EH (cell line): ENCODE measurements at places on chromosomes 4 and X.

- DNase-seq, result peak; percentile 57
These were observed 39.4 kb upstream of the NDP start for GRCh38 chrX:44012484-44013096.

- DNase-seq, result no peak
These were observed 35.2 kb downstream of the SMIM20 start for GRCh38 chr4:25949173-25949748.

DNA sequence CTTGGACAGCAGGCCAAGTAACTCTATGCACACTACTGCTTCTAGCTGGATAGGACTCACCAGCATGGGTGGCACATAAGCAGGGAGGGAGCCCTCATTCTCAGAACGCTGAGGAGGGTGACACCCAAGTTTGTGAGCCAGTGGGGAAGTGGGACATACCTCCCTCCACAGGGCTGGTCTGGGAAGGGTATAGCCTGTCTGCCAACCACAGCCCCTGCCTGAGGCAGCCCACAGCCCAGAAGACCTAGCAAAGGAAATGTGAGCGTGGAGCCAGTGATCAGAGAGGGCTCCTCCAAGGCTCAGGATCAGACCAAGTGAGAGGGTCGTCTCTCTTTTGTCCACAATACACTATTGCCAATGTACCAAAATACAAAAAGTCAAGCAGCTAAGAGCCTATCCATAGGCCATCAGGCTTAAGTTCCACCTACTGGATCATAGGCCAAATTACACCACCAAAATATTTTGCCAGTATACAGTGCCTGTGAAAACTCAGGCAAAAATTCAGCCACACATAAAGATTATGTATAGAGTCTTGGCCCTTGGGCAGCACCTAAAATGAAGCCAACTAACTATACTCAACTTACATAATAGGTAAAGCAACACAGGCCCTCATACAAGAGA lies 1203.1 kb downstream of the PCDH18 start:
- DNase-seq, result no peak

- peak; percentile 23 for DNase-seq
These were observed 21.1 kb upstream of the SORBS2 start for GRCh38 chr4:185833055-185833598.

DNA sequence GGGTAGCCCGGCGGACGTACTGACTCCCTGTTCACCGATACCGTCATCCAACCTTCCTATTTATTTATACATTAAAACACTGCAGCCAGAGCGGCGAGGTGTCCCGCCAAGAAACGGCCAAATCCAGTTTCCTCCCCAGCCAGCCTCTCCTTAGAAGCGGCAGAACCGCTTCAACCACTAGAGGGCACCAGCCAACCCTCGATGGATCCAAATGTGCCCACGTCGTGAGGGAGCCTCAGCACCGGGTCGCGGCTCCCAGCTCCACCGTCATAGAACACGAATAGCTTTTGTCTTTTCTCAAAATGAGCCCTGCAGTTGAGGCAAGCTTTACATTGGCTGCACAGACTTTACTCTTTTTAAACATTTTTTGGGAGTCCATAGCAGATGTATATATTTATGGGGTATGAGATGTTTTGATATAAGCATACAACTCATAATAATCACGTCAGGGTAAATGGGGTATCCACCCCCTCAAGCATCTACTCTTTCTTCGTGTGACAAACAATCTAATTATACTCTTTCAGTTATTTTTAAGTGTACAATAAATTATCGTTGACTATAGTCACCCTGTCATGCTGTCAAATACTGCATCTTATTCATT lies 13.0 kb upstream of the HELT start:
- DNase-seq, result peak; percentile 73

DNA sequence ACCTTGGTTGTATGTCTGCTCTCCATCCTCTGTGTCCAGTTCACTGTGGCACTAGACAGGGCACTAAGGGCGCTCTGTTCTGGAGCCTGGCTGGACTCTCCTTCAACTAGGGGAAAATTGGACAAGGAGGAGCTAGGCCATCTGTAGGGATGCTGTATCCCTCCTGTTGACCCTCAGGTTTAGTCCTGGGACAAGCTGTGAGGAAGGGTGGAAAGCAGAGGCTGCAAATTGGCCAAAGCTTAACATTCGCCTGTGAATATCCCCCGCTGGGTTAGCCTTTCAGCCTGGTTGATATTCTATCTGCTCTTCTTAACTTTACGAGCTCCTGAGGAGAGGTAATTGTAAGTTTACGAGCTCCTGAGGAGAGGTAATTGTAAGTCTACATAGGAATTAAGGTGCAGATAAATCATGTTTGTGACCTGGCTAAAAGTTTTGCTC lies 64.4 kb upstream of the ENPEP start:
- no peak for DNase-seq

DNA sequence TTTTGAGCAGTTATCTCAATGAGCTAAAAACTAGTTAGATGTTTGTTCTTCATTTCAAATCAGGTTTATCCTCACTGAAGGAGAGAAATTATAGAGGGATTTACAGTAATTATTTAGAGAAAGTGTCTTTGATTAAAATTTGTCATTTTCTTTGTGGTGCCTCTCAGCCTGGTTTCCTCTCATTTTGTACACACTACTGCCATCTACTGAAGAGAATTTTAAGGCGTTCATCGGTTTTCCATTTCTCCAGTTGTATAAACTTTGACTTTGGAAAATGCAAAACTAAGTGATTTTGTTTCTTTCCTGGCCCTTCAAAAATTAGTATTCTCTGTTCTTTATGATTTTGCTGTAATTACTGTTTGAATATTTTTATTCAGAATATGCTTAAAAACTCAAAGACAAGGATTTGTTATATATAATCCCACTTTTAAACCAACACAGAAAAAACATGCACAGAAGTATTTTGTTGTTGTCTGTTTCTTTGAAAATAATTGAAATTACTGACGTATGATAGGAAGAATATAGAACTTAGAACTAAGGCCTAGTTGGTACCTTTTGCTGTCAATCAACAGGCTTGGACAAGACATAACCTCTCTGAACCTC lies 34.4 kb upstream of the ANXA3 start:
- peak; percentile 58 for DNase-seq

DNA sequence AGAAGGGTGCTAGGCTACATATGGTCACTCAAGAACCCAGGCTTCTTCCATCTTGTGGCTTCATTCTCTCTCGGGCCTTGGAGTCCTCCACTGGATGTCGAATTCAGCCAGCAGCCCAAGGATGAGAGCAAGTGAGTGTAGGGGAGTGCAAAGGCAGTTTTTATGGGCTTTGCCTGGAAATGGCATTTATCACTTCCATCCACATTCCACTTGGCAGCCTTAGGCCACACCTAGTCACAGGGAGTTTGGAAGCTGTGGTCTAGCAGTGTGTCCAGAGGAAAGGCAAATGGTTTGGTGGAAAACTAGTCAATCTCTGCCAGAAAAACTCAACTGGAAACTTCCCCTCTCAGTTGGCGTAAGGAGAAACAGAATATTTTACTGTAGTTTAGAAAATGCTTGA lies 59.0 kb downstream of the NHS start:
- peak; percentile 13 for DNase-seq

GRCh38 chrX:50680990-50681389 lies 133.0 kb downstream of the SHROOM4 start:
- DNase-seq, result no peak

GRCh38 chr4:48180234-48180633 lies 46.2 kb upstream of the TXK start:
- peak; percentile 19 for DNase-seq

- no peak for DNase-seq
These were observed 24.4 kb downstream of the MFAP3L start for GRCh38 chr4:170001745-170002267.

DNA sequence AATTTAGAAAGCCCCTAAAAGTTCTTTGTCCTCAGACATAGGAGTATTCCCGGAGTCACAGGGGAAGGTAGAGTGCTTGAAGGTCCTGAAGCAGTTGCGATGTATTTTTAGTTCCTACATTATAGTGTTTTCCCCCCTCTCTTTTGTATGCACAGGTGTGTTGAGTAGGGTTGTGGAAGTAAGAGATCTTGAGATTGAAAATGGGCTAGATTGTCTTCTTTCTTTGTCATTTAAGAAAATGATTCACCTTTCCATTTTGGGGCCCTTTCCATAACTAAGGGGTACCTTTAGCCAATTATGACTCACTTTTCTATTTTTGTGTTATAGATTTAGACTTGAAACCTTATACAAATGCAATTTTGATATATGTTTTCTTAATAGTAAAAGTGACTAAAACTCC lies 75.8 kb upstream of the AFF2 start:
- no peak for DNase-seq

- no peak for DNase-seq
These were observed 258.7 kb upstream of the SLC7A11 start for GRCh38 chr4:138500869-138501268.

GRCh38 chr4:87109121-87109520 lies 111.3 kb downstream of the KLHL8 start:
- no peak for DNase-seq

GRCh38 chr4:3066836-3067400 lies 7.4 kb downstream of the HTT-AS start:
- DNase-seq, result peak; percentile 7

GRCh38 chrX:9153300-9153699 lies 119.4 kb upstream of the FAM9B start:
- DNase-seq, result peak; percentile 68

GRCh38 chr4:98939892-98940298 lies 11.0 kb upstream of the EIF4E start:
- peak; percentile 76 for DNase-seq

DNA sequence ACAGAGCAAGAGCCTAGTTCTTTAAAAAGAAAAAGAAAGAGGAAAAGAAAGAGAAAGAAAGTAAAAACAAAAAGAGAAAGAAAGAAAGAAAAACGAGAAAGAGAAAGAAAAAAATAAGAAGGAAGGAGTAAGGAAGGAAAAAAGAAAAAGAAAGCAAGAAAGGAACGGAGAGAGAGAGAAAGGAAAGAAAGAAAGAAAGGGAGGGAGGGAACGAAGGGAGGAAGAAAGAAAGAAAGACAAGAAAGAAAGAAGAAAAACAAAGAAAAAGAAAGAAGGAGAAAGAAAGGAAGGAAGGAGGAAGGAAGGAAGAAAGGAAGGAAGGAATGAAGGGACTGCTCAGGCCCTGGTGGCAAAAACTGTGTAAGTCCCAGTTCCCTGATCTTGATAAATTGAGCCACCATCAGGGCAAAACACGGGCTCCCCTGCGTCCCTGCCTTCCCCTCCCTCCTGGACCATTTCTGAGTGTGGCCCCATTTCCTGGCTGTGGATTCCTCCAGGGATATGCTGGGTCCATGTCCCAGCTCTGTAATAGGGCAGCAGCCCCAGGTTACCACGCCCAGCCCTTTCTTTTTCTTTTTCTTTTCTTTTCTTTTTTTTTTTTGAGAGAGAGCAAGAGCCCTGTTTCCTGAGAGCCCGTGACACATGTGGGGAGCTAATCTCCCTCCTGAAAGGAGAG lies 44.8 kb downstream of the SHOX start:
- no peak for DNase-seq

DNA sequence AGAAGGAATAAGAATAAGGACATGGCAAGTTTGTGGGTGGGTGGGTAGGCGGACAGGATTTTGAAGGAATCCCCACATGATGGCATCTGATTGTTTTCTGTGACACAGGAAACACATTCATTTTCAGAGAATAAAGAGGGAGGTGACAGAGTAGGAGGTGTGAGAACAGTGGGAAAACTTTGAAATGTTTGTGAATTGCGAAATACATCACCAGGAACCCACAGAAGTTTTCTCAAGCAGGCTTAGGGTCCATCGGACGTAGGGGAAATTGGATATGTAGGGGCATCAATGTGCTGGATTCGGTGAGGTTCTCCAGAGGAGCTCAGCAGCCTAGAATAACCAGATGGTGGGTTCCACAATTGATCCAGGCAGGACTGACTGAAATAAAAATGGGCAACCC lies 171.6 kb downstream of the GLRA2 start:
- no peak for DNase-seq

- peak; percentile 66 for DNase-seq
These were observed 38.2 kb downstream of the STARD8 start for GRCh38 chrX:68685685-68686084.

DNA sequence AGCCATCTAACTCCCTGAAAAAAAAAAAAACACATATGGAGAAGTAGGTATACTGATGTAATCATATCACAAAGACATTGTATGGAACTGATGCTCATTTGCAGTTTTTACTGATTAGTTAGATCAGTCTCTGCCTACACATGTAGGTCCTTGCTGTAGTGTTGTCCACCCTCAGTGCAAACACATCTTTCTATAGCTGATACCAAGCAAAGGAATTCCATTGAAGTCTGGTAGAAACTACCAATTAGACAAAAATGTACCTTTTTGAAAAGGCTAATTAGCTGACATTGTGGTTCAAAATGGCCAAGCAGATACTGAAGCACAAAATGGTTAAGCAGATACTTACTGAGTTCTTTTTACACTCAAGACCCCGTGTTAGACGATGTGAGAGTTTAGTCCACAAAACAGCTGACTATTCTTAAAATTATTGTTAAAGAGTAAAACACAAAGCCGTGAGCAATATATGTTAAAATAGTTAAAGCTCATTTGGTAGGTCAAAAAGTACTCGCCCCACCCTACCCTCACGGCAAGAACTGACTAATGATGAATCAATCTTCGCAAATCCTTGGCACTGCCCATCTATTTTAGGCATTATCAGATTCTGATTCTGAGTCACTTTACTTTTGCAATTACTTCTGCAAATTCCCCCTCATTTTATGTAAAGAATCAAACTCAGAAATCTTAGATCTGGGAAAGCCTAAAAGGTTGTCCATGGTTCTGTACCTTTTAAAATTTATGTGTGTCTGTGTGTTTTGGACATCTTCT lies 40.4 kb downstream of the COL4A6 start:
- DNase-seq, result peak; percentile 55

DNA sequence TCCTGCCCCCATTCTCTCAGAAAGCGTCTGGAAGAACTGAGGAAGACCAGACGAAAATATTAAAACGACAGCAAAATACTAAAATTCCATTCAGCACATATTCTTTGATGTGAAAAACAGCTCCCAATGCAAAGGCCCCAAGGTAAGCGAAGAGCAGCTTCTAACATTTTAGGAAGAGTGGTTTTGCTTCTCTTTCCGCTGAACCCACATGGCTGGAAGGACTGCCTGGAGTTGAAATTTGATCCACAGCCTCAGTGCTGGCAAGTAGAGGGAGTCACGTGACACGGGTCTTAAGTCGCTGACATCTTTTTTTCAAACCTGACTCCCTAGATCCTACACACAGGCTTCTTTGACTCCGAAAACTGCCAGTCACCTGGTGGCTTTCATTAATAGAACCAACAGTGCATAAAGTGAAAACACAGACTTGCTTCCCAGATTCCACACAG lies at the start of gene FAM13A:
Gene FAM13A, minus strand, starts transcription at position 233 of the 446 bp plus-strand sequence. Its CDS starts 221 bp downstream, at position 12.
- peak; percentile 95 for DNase-seq

- no peak for DNase-seq
These were observed 269.2 kb downstream of the TRIML1 start for GRCh38 chr4:188408244-188409030.

- no peak for DNase-seq
These were observed 253.9 kb downstream of the OPHN1 start for GRCh38 chrX:68179355-68179754.

DNA sequence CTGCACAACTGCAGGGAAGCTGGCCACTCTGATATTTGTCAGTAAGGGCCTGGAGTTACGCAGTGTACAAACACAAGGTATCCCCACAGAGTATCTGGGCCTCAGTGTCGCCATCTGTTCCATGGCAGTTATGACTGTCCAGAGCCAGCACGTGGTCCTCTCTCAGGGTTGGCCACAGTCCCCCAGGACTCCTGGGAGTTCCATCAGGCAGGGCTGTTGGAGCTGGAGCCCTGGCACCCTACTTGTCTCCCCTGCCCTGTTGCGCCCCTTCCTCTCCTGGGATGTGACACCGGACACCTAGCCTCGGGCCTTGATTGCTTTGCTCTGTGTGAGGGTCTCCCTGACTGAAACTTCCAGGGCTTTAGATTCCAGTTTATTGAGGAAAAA lies 8.4 kb downstream of the HTRA3 start:
- DNase-seq, result peak; percentile 54
